ENCODE measurements at places on chromosomes 2 and 18.

DNA sequence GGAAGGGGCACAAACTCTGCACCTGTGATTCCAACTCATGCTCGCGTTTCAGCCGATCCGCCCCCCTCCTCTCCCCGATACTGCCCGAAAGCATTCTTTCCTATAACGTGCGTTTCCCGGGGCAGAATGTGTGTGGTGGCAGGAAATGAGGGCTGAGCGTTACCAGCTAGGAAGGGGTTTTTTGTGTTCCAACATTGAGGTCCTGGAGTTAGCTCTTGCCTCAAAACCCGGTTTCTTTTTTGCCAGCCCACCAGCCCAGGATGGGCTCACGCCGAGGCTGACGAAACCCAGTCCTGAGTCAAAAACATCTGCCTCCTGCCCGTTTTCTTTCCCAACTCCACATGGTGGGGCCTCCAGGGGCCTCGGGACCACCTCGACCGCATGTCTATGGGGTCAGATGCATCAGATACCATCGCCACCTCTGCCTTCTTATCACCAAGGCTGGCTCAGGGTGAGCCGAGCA, 113.7 kb upstream of the COPS8 start:
- no peak for ATAC-seq
- H3K4me3 ChIP-seq: no peak overlapping the region
- peaks cover 10% of the 10 kb centered on the region for H3K4me1 ChIP-seq
- H3K36me3 ChIP-seq: no peaks in the 10 kb centered on the region
- H3K27ac ChIP-seq: no peak overlapping the region

DNA sequence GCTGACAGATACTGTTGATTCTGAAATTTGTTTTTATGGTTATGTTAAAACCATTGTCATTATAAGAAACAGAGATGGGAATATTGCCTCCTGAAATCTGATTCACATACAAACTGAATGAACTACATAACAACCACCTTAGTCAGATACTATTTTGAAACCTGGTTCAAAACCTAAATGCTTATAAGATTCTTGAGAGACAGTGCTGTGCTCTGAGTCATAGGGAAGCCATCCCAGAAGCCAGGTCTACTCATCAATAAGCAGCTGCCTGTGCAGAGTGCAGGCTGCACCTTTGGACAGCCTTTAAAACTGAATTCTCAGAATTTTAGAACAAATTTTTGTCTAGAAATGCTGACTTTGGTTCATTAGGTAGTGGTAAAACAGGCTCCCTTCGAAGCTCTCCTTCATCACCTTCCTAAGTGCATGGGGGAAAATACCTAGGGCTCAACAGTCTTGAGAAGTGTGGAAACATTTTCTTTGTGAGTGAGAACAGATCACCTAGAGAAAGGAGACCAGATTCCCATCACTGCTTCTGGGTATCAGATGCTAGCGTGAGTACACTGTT, at the start of gene SERPINB7:
Gene SERPINB7 (plus strand): TSS at position 253 of the 565 bp plus-strand sequence. CDS start 6,955 bp downstream, outside the sequence.
- H3K4me1 ChIP-seq: no peaks in the 10 kb centered on the region
- no peak within 1 kb of the TSS for H3K27ac ChIP-seq
- ATAC-seq: no peak
- peaks cover 3% of the 10 kb centered on the region for H3K27me3 ChIP-seq
- H3K4me3 ChIP-seq: no peak within 1 kb of the TSS
- H3K36me3 ChIP-seq: no peaks in the 10 kb centered on the region

GRCh38 chr18:44915213-44915612, 234.5 kb downstream of the SETBP1 start:
- H3K4me3 ChIP-seq: no peak overlapping the region
- H3K4me1 ChIP-seq: no peaks in the 10 kb centered on the region
- ATAC-seq: no peak

- H3K4me3 ChIP-seq: no peak overlapping the region
- H3K36me3 ChIP-seq: no peaks in the 10 kb centered on the region
- H3K27me3 ChIP-seq: peaks cover 3% of the 10 kb centered on the region
- H3K4me1 ChIP-seq: peaks cover 15% of the 10 kb centered on the region
- no peak for ATAC-seq
Observed at GRCh38 chr2:8612734-8613179, 69.1 kb upstream of the ID2 start.

- peaks cover 15% of the 10 kb centered on the region for H3K27me3 ChIP-seq
- ATAC-seq: no peak
- H3K4me1 ChIP-seq: no peaks in the 10 kb centered on the region
- no peak overlapping the region for H3K4me3 ChIP-seq
- no peak overlapping the region for H3K27ac ChIP-seq
Observed at GRCh38 chr2:214569419-214570035, 158.7 kb downstream of the VWC2L start.

DNA sequence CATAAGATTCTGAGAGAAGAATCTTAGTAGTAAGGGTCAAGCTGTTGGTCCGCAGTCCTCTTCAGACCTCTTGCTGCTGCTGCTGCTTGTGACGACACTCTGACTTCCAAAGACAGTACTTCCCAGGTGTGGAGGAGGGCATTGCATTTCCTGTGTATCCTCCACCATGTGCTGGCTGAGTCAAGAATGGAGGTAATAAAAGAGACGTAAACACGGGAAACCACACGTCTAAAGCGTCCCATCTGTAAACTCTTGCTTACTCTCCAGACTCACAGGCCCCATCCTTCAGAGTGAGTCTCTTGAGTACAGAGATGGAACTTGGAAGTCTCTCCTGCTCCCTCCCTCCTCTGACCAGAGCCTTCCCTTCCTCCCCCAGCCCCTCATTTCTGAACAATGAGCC, 25.6 kb downstream of the KLHL29 start:
- H3K27ac ChIP-seq: no peak overlapping the region
- no peaks in the 10 kb centered on the region for H3K4me1 ChIP-seq

- H3K27ac ChIP-seq: no peak overlapping the region
- H3K27me3 ChIP-seq: peaks cover 10% of the 10 kb centered on the region
- no peak for ATAC-seq
- no peak overlapping the region for H3K4me3 ChIP-seq
- H3K36me3 ChIP-seq: no peaks in the 10 kb centered on the region
- no peaks in the 10 kb centered on the region for H3K4me1 ChIP-seq
Observed at GRCh38 chr18:21398121-21398520, 156.1 kb downstream of the GREB1L start.

DNA sequence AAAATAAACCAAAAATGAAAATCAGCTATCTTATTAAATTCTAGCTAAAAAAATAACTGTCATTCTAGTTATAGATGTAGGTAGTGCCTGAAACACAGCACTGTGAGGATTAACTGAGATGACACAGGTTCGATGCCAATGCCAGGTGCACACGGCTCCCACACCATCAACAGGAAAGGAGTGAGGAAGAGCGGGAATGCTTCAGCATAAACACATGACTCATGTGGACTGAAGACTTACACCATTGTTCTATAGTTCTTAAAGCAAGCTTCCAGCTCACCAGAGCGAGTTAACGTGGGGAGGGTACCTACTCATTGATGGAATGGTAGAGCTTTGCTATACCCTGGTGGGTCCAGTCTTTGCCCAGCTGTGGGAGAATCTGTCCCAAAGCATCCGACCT, 76.7 kb downstream of the EMILIN2 start:
- H3K4me1 ChIP-seq: no peaks in the 10 kb centered on the region
- H3K36me3 ChIP-seq: peaks cover 100% of the 10 kb centered on the region
- H3K27ac ChIP-seq: peak overlapping the region; percentile 48
- no peak overlapping the region for H3K4me3 ChIP-seq
- H3K27me3 ChIP-seq: no peaks in the 10 kb centered on the region

DNA sequence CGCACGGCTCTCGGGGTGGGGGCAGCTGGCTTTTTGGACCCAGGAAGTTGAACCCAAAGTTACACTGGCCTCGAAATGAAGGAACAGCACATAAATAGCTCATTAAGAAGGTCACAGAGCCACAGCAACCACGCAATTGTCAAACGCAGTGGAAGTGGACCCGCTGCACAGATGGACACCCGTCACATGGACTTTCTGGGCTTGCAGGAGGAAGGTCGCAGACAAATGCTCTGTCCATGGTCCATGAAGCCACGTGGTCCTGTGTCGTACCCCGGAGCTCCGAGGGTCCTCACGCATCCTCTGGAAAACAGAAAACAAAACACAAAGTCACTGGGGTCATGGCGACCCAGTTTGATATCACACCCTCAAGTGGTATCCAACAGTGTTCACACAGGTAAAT, 308.1 kb upstream of the SALL3 start:
- no peak for ATAC-seq
- H3K4me3 ChIP-seq: no peak overlapping the region
- no peaks in the 10 kb centered on the region for H3K27me3 ChIP-seq
- no peaks in the 10 kb centered on the region for H3K4me1 ChIP-seq
- H3K36me3 ChIP-seq: no peaks in the 10 kb centered on the region
- H3K27ac ChIP-seq: no peak overlapping the region

GRCh38 chr18:75400366-75400765, 27.1 kb downstream of the SMIM21 start:
- no peak for ATAC-seq
- no peak overlapping the region for H3K4me3 ChIP-seq
- H3K4me1 ChIP-seq: no peaks in the 10 kb centered on the region
- H3K36me3 ChIP-seq: no peaks in the 10 kb centered on the region
- H3K27me3 ChIP-seq: peaks cover 25% of the 10 kb centered on the region

DNA sequence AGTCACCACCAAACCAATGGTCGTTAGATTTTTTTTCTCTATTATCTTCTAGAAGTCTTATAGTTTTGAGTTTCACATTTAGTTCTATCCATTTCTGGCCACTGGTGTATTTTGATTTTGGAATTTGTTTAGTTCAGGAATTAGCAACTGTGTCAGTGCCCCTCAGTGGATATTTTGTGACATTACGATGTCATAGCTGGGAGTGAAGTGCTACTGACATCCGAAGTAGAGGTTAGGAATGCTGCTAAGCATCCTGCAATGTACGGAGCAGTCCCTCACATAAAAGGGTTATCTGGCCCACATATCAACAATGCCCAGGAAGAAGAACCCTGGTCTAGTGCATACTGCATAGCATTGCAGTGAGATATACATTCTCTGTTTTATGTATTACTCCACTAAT, 157.4 kb upstream of the RGPD4 start:
- H3K36me3 ChIP-seq: no peaks in the 10 kb centered on the region
- ATAC-seq: no peak
- H3K27me3 ChIP-seq: no peaks in the 10 kb centered on the region
- H3K27ac ChIP-seq: no peak overlapping the region

GRCh38 chr18:10304853-10305252, 149.6 kb upstream of the APCDD1 start:
- H3K27me3 ChIP-seq: peaks cover 15% of the 10 kb centered on the region
- H3K27ac ChIP-seq: no peak overlapping the region
- H3K4me3 ChIP-seq: no peak overlapping the region
- ATAC-seq: no peak

- no peaks in the 10 kb centered on the region for H3K4me1 ChIP-seq
- peaks cover 66% of the 10 kb centered on the region for H3K36me3 ChIP-seq
- H3K27ac ChIP-seq: no peak overlapping the region
Observed at GRCh38 chr2:135676031-135676430, 65.6 kb upstream of the UBXN4 start.

DNA sequence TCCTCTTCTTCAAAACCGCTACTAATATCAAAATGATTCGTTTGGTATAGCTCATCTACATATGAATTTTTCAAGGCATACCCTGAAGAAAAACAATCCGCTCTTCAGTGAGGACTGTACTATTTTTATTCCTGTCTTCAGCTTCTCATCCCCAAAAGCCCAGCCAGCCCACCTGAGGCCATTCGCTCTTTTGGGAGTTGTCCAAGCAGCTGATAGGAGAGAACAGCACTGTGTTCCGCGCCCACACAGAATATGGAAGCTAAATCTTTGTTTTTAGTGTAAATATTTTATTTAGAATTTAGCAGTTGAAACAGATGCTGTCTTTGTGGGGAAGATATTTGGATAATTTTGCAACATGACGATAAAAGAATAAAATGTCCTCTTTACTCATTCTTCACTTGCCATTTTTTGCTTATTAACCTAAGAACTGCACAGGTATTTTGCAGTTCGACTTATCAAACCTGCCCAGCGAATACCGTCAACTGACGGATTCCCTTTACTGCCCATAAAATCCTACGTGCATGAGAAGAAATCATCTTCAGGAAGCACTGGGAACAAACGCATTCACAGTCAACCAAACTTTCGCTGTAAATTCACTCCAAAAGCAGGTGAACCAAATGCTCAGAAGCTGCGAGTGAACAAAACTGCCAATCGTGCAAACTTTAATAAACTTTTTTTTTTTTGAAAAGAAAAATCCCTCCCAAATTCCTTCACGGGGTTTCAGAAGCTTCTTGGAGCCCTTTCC, 3.4 kb downstream of the ZNF521 start:
- H3K27ac ChIP-seq: no peak overlapping the region
- peaks cover 11% of the 10 kb centered on the region for H3K36me3 ChIP-seq
- H3K4me3 ChIP-seq: no peak overlapping the region
- no peak for ATAC-seq

DNA sequence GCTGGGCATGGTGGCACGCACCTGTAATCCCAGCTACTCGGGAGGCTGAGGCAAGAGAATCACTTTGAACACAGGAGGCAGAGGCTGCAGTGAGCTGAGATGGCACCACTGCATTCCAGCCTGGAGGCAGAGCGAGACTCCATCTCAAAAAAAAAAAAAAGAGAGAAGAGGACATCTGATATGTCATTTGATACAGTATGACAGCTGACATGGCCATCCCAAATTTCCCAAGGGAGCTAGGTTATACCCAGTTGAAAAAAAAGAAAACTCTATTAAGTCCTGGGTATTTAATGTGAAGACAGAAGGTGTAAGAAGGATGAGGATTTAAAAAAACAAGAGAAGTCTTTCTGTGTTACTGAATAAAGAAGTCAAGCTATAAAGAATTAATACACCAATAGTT, 23.3 kb downstream of the CLASP1 start:
- H3K4me1 ChIP-seq: peaks cover 6% of the 10 kb centered on the region
- ATAC-seq: no peak
- no peak overlapping the region for H3K27ac ChIP-seq
- no peaks in the 10 kb centered on the region for H3K27me3 ChIP-seq
- no peak overlapping the region for H3K4me3 ChIP-seq

DNA sequence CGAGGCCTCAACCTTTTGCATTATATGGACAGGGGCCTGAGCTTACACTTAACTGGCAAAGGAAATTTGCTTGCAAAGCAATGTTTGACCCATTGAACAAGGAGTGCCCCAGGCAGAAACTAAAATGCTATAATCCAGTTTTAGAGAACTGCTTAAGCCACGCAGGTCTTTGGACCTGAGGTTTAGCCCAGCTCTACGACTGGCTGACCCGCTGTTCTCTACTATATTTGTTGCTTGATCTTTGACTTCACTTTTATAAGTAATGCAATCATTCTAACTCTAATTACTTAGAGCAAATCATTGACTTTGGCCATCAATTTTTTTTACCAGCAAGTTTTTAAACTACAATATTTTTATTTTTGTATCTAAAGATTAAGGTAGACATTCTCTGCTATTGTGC, 268.8 kb downstream of the MREG start:
- no peak overlapping the region for H3K27ac ChIP-seq
- no peak for ATAC-seq
- H3K27me3 ChIP-seq: peaks cover under 1% of the 10 kb centered on the region
- peaks cover 11% of the 10 kb centered on the region for H3K4me1 ChIP-seq

DNA sequence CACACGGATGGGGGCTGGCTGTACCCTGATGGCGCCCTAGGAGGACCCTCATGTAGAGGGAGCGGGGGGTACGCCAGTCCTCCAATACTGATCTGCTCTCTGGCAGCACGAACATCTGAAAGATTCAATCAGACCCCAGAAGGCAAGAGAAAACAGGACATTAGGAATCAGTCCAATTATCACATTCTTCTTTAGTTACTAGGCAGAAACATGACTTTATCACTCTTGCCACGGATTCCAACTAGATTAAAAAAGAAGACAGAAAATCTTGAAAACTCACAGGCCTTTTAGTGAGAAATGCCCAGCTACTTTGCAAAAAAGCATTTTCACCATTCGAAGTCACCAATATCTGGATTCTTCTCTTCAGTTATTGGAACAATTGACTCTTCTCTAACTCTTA, 68.4 kb downstream of the ID2 start:
- H3K27ac ChIP-seq: no peak overlapping the region
- ATAC-seq: no peak
- no peaks in the 10 kb centered on the region for H3K27me3 ChIP-seq
- no peak overlapping the region for H3K4me3 ChIP-seq

Measured in activated T-helper 17 cell treated with anti-CD3 and anti-CD28 coated beads, Interleukin-2, amount 50 U/mL, for 72 hours (primary cell).